ENCODE measurements at places on chromosomes 4 and X. TPM values are rescaled to one million over a fixed set of nuclear protein-coding genes. Genes with fewer than 3 reads are reported as not detected.

DNA sequence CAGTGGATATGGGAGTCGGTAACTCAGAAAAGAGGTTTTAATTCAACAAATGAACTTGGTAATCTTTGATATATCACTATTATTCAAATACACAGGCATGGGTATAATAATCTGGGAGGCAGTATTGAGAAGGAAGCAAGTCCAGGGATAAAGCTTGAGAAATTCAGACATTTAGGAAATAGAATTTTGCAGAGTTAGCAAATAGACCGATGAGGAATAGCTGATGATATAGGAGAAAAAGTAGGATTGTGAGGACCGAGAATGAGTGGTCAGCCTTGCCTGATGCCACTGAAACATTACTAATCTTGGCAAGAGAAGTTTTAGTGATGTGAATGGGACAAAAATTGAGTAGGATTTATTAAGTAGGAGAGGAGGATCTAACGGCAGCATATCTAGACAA, 71.9 kb downstream of the TLL1 start:
- DNase-seq = no peak

GRCh38 chrX:66919280-66919832, 280.5 kb upstream of the EDA2R start:
- DNase-seq = no peak

The SPIN2A gene
- 0.42 TPM for total RNA-seq

GRCh38 chrX:38636949-38637819, 75.8 kb downstream of the TSPAN7 start:
- peak; percentile 50 for DNase-seq
